ENCODE measurements at places on chromosomes 12 and 14. TPM values are rescaled to one million over a fixed set of nuclear protein-coding genes. Genes with fewer than 3 reads are reported as not detected.

POTEM gene
- total RNA-seq, result not detected

PELI2 gene
- total RNA-seq, result 1.1 TPM

TGM1 gene
- 8.7 TPM for total RNA-seq

RNF10 gene
- 279 TPM for total RNA-seq

MYBPC1 gene
- not detected for total RNA-seq
